D341Med (cell line): ENCODE measurements at places on chromosomes 1 and 21.
A peak's percentile ranks its signal among the peaks of the same experiment; 100 is the strongest.

GRCh38 chr1:228032041-228032440 is 25.2 kb downstream of the WNT3A start:
- no peak for DNase-seq

DNA sequence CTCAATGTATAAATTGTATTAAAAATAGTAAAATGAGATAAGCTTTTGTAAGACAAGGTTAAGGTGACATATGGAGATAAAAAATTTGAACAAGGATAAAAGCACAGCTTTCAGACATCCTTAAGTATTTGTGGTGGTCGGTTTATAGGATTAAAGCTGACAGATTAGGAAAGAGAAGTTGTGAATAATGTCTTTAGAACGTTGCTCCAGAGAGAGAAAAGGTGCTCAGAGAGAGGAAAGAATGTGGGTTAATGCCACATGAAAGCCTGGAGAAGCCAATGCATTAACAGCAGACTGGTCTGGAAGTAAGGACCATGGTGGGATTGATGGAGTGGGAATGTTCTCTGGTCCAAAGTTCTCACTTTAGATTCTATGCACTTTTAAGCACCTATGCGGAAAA is 44.8 kb downstream of the ATP6V1G3 start:
- DNase-seq, result no peak

GRCh38 chr1:152513081-152513480 is 1.2 kb upstream of the CRCT1 start:
- no peak for DNase-seq

- DNase-seq, result no peak
Measured at GRCh38 chr1:204405988-204406387, 5.6 kb downstream of the PPP1R15B start.

DNA sequence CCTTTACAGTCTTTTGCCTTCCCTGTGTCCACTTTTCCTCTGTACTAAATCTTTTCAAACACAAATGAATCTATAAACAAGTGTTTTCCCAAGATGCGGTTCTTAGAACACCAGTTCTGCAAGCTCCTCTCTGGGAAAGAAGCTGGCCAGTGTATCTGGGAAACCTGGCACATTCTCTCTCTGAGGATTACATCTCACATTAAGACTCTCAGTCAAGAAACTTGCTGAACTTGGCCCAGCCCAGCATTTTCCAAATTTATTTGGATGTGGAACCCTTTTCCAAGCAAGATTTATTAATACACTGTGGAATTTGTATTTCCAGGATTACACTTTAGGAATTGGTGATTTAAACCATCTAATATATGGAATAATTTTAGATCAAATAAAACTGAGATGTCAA is 105.7 kb downstream of the ZNF281 start:
- DNase-seq, result no peak

GRCh38 chr1:85275701-85276214 is 674 bp downstream of the BCL10 start:
- no peak for DNase-seq

GRCh38 chr1:3821004-3821403 is 24.7 kb upstream of the LRRC47 start:
- DNase-seq, result peak; percentile 85

- no peak for DNase-seq
Measured at GRCh38 chr21:45279446-45280177, 8.1 kb downstream of the POFUT2 start.

GRCh38 chr1:56374026-56374974 is 205.1 kb downstream of the PLPP3 start:
- DNase-seq, result peak; percentile 68

GRCh38 chr1:22782406-22782805 is 71.8 kb downstream of the EPHB2 start:
- no peak for DNase-seq

DNA sequence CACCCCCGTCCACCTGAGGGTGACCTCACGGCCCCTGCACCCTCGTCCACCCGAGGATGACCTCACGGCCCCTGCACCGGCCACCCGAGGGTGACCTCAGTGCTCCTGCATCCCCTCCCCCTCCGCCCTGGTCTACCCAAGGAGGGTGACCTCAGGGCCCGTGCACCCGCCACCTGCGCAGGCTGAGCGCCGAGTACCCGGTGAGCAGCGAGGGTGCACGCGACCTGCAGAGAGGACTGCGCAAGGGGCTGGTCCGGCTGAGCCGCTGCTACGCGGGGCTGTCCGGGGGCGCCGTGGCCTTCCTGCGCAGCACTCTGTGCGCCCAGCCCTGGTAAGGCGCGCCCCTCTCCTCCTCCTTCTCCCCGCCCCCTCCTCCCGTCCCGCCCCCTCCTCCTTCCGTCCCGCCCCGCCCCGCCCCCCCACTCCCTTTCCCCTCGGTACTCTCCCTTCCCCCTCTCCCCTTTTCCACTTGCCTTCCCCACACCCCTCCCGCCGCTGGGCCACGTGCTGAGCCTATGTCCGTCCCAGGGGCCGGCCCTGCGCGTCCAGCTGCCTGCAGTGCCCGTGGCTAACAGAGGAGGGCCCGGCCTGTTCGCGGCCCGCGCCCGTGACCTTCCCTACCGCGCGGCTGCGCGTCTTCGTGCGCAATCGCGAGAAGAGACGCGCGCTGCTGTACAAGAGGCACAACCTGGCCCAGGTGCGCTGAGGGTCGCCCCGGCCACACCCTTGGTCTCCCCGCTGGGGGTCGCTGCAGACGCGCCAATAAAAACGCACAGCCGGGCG is 28.4 kb downstream of the TRIM11 start:
- DNase-seq, result peak; percentile 90

DNA sequence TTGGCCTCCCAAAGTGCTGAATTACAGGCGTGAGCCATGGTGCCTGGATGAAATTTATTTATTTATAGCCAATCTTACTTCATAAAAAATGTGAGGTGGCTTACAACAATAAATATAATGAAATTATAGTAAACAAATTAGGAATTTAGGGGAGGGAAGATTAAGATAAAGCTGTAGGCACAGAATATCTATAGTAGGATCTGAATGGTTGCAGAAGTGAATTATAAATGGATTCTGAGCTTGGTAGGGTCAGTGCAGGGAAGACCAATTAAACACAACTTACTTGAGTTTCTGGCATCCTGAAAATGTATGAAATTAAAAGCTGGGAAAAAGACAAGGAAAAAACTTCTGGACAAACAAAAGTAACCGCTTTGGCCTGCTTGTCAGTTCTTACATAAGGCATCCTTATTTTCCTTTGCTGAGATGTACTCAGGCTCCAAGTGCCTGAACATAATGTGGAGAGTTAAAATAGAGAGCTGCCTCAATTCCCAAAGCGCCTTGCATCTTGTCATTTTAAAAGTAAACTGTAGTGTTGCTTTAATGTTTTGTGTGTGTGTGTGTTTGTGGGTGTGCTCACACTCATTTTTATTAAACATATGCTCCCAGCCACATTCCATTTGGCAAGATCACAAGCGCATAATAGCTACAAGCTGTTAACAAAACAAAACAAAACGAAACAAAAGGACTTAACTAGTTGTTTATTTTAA is 247.3 kb downstream of the S1PR1 start:
- no peak for DNase-seq

- DNase-seq, result no peak
Measured at GRCh38 chr1:107952989-107953388, 12.0 kb downstream of the VAV3 start.

DNA sequence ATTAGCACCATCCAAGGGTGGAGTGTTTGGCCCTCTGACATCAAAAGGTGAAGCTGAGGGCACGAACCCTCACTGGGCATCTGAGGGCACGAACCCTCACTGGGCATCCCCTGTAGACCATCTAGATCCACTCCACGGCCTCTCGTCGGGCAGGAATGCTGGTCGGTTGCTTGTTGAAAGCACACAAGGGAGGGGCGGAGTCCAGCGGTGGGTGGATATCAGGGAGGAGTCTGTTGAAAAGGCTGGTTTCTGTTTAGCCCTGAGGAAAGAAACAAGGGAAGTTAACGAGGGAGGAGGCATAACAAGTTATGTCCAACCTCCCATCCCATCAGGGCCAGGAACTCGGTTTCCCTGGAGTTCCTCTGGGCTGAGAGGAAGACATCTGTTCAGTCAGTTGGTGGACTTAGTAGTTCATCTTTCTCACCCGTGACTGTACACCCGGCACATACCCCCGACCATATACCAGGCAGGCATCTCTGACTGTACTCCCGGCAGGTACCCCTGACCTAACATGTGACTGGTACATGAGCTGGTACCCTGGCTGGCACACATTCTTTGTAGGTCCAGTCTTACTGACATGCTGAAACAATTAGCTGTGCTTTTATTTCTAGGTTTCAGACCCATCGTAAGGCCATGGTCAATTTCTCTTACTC is 32.1 kb upstream of the PDE9A start:
- DNase-seq, result no peak

DNA sequence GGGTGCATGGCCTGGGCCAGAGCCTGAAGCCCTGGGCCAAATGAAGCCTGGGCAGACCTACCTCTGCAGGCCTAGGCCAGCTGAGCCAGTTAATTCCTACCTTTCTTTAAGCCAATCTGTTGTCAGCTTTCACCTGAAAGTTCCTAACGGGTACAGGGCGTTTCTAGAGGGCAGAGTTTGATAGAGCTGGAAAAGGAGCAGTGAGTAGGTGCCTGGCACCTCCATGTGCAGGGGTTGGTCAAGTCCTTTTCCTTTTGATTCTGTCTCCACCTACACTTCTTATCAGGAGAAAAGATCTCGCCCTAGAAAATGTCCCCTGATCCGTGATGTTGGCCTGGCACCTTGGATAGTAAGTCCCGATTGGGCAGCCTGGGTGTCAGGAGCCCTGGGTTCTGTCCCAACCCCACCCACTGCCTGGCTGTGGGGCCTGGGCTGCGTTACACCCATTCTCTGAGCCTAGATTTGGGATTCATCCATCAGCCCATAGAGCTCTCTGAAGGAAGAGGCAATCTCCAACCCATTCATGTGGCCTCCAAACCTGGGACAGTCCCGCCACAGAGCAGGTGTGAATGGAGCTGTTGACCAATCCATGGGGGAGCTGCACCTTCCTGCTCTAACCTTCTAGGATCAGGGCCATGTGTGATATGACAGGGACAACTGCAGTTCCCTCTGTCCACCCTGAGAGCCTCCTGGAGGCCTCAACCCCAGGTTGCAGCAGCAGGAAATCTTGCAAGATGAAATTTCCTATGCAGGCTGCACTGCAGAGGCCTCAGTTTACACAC is 304.3 kb downstream of the MATN1 start:
- DNase-seq, result peak; percentile 2

GRCh38 chr1:14848625-14849024 is 250.1 kb downstream of the KAZN start:
- DNase-seq, result no peak

DNA sequence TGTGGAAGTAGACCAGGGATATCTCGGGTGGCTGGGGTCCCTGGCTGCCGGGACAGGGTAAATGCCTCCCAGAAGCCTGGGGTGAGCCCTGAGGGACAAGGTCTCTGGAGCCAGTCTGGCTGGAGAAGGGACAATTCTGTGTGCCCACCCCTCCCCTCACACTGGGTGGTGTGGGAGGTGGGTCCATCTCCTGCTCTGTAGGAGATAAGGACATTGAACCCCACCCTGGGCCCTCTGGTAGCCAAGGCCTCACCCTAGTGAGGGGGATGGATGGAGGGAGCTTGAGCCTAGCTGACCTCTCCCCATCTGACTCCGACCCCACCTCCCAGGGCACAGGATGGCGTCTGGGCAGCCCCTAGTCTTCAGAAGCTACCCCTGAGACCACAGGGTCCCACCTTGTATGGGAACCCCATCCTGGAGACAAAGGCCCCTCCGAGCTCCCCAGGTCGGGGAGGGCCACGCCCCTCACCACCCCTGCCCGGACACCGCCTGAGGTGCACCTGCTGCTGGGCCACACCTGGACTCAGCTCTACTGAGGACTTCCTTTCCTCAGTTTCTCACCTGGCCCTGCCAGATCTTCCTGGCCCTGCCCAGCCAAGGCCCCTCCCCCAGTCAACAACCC is 4.3 kb downstream of the AGRN start:
- no peak for DNase-seq

DNA sequence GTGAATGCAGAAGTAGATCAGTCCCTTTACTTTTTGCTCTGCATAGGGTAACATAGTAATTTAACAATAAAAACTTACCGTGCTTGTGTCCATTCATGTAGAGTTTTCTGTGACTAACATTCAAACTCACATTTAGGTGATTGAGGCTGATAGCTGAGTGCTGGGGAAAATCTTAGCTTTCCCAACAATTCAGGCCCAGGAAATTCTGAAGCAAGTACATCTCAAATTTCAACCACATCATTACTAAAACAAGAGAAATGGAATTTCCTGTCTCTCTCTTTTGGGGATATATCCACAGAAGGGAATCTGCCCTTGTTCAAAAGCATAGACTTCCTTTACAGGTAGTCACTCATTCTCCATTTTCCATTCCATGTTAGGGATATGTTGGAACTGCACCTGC is 33.1 kb upstream of the C1orf146 start:
- DNase-seq, result no peak

GRCh38 chr1:58735586-58735985 is 35.7 kb upstream of the MYSM1 start:
- DNase-seq, result no peak

DNA sequence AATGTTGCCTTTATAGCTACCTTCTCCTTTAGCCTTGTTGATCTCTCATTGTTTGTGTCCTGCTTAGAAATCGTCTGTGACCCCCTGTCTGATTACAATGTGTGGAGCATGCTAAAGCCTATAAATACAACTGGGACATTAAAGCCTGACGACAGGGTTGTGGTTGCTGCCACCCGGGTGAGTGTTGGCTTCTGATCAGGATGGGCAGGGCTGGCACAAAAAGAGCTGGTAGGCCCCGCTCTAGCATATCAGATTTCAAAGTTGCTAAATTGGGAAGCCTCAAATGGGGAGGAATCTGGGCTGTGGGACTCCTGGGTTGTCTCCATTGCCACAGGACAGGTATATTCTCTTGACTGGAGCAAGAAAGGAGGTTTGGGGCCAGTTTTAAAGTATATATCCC is 8.4 kb downstream of the NCSTN start:
- DNase-seq, result no peak

- DNase-seq, result peak; percentile 98
Measured at GRCh38 chr1:201023517-201023902, at the start of gene KIF21B. TSS of gene KIF21B (minus strand) at chr1:201023714. CDS start at chr1:201023383, 331 bp downstream.

GRCh38 chr21:42262831-42263231 is 43.9 kb downstream of the ABCG1 start:
- DNase-seq, result no peak

DNA sequence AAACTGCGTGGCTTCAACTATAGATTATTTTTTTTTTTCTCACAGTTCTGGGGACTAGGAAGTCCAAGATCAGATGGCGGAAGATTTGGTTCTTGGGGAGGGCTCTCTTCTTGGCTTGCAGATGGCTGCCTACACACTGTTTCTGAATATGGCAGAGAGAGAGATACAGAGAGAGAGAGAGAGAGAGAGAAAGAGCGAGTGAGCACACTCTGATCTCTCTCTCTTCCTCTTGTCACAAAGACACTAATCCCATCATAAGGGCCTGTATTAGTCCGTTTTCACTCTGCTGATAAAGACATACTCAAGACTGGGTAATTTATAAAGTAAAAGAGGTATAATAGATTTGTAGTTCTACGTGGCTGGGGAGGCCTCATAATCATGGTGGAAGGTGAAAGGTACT is 79.5 kb downstream of the IGSF21 start:
- no peak for DNase-seq

- no peak for DNase-seq
Measured at GRCh38 chr1:19007491-19008441, 51.3 kb upstream of the IFFO2 start.

GRCh38 chr1:11377954-11378353 is 101.0 kb upstream of the DISP3 start:
- no peak for DNase-seq
